ENCODE measurements at places on chromosomes 5 and 9.

- DNase-seq = no peak
These were observed 357.7 kb downstream of the NPR3 start for GRCh38 chr5:33068786-33069185.

DNA sequence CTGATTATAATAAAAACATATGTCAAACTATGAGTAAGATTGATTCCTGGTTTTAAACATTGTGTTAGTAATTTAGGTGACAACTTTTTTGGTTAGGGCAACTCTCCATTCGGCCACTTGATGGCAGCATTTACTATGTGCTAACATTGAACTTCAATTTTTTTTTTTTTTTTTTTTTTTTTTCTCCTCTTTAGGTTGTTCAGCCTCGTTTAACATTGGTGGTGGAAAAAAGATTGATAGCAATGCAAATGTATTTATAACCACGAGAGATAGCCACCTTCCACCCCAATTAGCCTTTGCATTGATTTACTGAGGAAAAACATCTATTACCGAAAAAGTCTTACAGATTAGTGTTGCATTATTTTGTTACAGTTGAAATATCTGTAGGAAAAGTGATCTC lies 159.1 kb downstream of the CSNK1G3 start:
- DNase-seq = no peak

- DNase-seq = no peak
These were observed 99.2 kb downstream of the WDR70 start for GRCh38 chr5:37478121-37478894.

DNA sequence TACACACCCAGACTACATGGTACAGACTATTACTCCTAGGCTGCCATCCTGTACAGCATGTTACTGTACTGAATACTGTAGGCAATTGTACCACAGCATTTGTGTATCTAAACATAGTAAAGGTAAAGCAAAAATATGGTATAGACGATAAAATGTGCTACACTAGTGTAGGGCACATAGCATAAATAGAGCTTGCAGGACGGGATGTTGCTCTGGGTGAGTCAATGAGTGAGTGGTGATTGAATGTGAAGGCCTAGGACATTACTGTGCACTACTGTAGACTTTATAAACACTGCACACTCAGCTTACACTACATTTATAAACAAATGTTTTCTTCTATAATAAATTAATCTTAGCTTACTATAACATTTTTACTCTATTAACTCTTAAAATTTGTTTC lies 25.6 kb downstream of the ANKRD55 start:
- no peak for DNase-seq

DNA sequence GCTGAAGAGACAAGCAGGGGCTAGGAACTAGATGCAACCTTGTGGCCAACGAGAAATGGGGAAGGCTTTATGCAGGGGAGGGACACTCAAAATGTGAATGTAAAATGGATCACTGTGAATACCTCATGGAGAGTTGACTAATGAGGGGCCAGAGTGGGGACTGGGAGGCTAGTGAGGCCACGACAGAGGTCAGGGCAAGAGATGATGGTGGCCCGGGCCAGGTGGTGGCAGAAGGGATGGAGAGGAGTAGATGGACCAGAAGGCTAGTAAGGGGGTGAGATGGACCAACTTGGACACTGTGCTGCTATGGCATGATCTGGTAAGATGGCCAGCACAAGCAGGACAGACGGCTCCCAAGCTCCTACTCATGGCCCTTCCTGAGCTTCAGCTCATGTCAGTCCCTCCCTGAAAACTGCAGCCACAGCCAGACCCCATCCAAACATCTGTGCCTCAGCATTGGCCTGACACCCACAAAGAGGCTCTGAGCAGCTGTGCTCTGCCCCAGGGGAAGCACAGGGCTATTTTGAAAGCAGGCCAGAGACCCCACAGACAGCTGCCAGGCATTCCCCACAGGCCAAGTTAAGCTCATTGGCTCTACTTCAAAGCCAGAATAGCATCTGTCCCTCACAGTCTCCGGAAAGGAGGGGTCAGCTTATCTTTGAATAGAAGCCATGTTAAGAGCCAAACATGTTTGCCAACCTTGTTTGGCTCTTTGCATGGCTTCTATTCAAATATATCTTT lies 22.1 kb downstream of the P4HA2 start:
- DNase-seq = no peak

DNA sequence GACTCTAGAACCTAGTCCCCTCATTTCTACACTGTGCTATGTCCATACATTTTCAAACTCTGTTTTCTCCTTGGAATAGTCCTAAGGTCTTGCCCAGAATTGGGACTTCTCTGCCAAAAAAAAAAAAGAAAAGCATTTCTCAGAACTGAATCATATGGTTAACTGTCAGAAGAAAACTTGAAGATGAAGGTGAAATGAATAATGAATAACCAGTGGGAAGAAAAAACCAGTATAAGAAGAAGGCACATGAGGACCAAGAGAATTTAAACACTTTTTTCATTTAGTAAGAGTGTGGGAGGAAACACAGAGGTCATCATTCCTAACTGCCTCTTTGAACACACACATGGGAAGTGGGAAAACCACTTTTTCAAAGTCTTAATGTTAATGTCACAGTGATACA lies 197.7 kb downstream of the PRELID2 start:
- DNase-seq = no peak

GRCh38 chr9:99860266-99860665 lies 38.6 kb downstream of the NR4A3 start:
- DNase-seq = no peak

- DNase-seq = no peak
These were observed 220.0 kb downstream of the PDE4D start for GRCh38 chr5:59673438-59674058.

DNA sequence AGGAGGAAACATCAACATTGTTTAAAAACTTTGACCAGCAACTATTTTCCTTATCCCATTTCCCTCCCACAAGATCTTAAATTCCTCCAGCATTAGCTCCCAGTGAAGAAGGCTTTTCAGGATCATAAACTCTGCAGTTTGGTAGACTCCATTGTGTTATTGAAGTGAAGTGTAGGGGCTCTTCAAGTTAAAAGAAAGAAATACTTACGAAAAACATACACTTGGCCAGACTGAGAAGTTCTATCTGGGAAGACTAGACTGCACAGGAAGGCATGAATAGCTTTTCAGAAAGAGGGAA lies 22.3 kb downstream of the LIFR start:
- DNase-seq = no peak

- DNase-seq = no peak
These were observed 63.0 kb downstream of the PUM3 start for GRCh38 chr9:2780846-2781245.

DNA sequence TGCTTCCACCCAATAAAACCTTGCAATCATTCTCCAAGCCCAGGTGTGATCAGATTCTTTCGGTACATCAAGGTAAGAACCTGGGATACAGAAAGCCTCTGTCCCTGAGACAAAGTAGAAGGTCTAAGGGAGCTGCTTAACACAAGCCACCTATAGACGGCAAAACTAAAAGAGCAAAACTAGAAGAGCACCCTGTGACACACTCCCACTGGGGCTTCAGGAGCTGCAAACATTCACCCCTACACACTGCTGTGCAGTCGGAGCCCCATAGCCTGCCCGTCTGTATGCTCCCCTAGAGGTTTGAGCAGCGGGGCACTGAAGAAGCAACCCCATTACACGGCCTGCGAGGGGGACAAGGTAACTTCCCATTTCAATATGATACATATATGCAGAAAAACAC lies 179.6 kb upstream of the CDH9 start:
- no peak for DNase-seq

DNA sequence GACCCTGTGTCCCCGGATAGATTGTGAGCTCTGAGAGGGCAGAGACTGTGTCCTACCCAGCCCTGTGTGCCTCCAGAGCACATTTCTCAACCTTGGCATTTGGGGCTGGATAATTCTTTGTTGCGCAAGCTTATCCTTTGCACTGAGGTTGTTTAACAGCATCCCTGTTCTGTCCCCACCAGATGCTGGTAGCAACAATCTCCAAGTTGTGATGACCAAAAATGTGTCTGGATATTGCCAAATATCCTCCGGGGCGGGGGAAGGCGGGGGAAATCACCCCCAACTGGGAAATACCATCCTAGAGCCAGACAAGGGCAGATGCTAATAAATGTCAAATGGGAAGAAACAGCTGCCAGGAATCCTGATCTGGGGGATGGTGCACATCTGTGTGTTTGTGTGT lies 24.0 kb upstream of the TNIP1 start:
- no peak for DNase-seq

- no peak for DNase-seq
These were observed 364.1 kb downstream of the MAN2A1 start for GRCh38 chr5:110053824-110054223.

DNA sequence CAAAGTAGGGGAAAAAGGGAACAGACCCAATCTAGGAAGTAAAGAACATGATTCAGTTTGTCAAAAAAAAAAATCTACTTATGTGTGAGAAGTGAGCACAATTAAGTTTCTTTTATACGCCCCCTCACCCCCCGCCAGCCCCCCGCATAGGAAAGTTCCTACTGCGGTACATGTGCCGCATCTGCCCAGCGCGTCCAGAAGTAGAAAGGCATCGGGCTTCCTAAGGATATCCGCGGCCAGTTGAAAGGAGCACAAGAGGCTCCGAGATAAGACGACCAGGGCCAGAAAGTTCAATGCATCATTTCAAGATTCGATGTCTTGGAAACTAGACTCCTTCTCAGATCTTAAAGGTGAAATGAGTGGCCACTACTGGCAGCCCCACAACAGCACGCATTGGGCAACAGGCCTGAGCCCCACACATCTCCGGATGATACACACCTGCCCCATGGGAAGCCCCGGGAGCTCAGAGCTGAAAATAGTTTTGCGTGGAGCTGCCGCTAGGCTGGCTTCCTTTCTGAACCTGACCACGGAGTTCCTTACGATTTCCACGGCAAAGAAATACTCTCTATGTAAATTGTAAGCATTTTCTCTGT lies 203.9 kb downstream of the RAB3C start:
- no peak for DNase-seq

GRCh38 chr5:1874348-1874747 lies 8.4 kb downstream of the IRX4 start:
- no peak for DNase-seq

DNA sequence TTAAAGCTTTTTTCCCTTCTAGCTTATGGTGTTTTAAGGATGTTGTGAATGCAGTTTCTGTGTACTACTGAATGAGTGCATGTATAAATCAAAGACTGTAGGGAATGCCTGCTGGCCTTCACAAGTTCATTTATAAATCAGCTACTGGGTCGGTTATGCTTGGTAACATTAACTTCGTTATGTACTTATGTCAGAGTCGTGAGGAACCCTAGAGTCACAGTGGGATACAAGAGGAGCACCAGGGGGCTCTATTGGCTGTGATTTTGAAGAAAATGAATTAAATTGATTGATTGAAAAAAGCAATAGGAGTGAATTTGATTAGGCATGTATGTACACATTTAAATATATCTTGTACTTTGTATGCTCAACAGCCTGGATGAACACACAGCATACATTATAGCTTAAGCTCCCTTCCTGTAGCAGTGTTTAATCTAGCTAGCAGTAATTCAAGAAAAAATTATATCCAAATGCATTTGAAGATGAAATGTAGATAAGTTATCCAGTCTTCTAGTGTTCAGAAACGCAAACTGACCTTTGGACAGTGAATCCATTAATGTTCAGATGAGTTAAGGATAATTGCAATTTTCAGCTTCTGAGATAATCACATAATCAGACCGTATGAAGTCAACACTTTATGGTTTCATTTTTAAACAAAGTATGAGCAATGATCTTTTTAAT lies 204.2 kb downstream of the KDM4C start:
- no peak for DNase-seq

- DNase-seq = no peak
These were observed at the start of gene FAM163B for GRCh38 chr9:133609311-133610098. Gene FAM163B (minus strand): TSS chr9:133609389. CDS start chr9:133580223, 29,166 bp downstream.

GRCh38 chr5:56298336-56299090 lies 65.4 kb upstream of the ANKRD55 start:
- no peak for DNase-seq

DNA sequence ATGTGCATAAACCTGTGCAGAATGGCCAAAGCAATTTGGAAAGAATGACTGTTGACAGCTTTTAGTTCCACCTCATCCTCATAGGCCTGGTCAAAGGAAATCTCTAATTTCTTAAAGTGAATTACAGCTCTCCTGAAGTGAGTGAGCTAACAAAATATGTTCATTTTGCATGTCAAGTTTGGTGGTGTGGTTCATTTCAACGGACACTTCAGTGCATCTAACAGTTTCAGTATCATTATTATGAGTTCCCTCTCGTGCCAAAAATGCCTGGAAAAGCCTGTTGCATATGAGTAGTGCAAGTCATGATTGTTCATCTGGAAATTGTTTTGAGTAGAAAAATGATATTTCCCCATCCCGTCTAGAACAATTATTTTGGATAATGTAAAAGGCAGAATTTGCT lies 53.2 kb upstream of the HMHB1 start:
- no peak for DNase-seq

GRCh38 chr9:3648722-3649246 lies 123.0 kb upstream of the RFX3 start:
- peak; percentile 22 for DNase-seq

GRCh38 chr9:89410641-89411350 lies 87.1 kb downstream of the SEMA4D start:
- DNase-seq = no peak

DNA sequence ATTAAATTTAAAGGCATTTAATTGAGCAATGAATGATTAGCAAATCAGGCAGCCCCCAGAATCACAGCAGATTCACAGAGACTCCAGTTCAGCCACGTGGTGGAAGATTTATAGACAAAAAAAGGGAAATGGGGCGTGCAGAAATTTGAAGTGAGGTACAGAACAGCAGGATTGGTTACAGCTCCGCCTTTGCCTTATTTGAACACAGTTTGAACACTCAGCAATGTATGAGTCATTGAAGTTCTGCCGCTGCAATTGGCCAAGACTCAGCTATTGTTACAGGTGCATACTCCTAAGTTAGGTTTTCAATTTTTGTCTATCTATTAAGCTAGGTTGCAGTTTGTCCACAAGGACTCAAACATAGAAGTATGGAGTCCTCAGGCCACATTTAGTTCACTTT lies 157.7 kb upstream of the SLC12A2 start:
- DNase-seq = no peak

DNA sequence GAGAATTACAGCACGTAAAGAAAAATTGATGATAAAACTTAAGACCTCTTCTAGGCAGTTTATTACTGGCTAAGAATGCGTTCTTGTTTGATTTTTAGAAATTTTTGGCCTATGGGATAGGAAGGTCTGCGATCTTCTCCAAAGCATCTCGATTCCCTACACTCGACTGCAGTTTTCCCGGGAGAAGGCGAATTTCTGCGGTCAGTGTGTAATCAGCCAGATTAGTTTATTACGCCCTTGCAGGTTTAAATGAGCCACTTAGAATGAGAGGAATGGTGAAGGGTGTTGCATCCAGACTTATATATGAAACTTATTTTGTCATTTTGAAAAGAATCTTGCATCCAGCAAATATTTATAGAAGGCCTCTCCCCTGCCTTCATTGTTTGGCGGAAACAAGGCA lies 1.2 kb downstream of the MTAP start:
- no peak for DNase-seq

Measured in CMK (cell line).